ENCODE measurements at places on chromosomes 13 and 19.

DNA sequence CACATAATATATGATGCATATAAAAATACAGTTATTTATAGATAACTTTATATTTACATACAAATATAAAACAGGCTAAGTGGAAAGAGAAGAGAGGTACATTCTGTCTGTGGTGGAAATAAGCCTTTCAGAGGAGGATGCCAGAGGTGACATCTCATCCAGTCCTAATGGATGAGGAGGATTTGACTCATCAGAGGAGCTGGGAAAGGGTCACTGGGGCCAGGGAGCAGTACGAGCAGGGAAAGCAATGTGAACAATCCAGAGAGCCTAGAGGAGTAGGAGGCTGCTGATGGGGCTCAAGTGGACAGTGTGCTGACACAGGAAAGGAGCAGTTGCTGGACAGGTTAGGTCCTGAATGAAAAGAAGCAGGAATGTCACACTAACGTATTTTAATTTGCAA is 18.6 kb downstream of the NALCN start:
- DNase-seq = no peak

DNA sequence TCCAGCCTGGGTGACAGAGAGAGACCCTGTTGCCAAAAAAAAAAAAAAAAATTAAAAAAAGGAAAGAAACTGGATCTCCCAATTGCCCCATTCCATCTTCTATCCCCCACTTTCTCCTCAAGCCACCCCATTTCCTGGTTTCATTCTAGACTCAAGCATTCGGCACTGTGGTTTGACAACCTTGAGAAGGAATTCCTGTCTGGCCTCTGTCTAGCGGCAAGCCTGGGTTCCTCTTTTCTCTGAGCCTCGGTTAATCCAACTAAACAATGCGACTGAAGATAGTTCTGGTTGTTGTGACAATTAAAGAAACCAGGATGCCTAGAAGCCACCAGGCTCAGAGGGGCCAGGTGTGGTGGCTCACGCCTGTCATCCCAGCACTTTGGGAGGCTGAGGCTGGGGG is 3.3 kb upstream of the C3 start:
- no peak for DNase-seq

- DNase-seq = no peak
Observed at GRCh38 chr19:14775869-14776586, 2.3 kb downstream of the ADGRE2 start.

GRCh38 chr13:75704927-75705288 is 68.8 kb downstream of the LMO7 start:
- no peak for DNase-seq

- no peak for DNase-seq
Observed at GRCh38 chr13:22200440-22200839, 529.6 kb downstream of the FGF9 start.
